A549 treated with ZK216348 at 1 μM for 4 hours (cell line): ENCODE measurements at places on chromosomes 1 and 21. TPM values are rescaled to one million over a fixed set of nuclear protein-coding genes. Genes with fewer than 3 reads are reported as not detected.

C1orf94 gene
- not detected in 5 replicates for total RNA-seq

NCF2 gene
- total RNA-seq, result 1.0 to 3.3 TPM (median 2.7 TPM) in 5 replicates

PLK3 gene
- 9.4 to 22.4 TPM (median 17.4 TPM) in 5 replicates for total RNA-seq

LCE2A gene
- total RNA-seq, result not detected in 5 replicates

MEF2D gene
- 17.8 to 36.2 TPM (median 30.9 TPM) in 5 replicates for total RNA-seq

SYDE2 gene
- total RNA-seq, result 0.51 to 1.5 TPM (median 1.1 TPM) in 5 replicates

ZNF124 gene
- total RNA-seq, result 3.9 to 5.3 TPM (median 5.1 TPM) in 5 replicates

CFAP74 gene
- 0.02 to 0.07 TPM in 2 of 5 replicates, not detected in the others for total RNA-seq

TYW3 gene
- 15.4 to 20.5 TPM (median 18.2 TPM) in 5 replicates for total RNA-seq
